ENCODE measurements at places on chromosomes 12 and 14.

GRCh38 chr12:8622646-8623045 is 10.0 kb upstream of the AICDA start:
- DNase-seq = no peak

DNA sequence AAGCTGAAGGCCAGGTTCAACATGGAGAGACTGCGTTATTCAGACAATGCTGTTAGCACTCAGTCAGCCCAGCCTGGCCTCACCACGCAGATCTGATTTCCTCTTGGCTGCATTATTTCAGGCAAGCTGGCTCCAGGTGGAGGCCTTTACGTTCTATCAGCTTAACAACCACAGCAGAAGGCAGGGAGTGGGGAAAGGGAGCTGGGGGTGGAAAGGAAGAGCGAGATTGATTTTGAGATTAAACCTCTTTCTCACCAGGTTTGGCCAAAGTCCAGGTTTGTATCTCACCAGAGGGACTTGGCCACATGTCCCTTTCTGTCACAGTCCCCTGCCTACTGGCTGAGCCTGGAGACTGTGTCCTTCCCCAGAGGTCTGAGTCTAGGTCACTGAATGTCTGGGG is 543.7 kb upstream of the TMEM132C start:
- no peak for DNase-seq

DNA sequence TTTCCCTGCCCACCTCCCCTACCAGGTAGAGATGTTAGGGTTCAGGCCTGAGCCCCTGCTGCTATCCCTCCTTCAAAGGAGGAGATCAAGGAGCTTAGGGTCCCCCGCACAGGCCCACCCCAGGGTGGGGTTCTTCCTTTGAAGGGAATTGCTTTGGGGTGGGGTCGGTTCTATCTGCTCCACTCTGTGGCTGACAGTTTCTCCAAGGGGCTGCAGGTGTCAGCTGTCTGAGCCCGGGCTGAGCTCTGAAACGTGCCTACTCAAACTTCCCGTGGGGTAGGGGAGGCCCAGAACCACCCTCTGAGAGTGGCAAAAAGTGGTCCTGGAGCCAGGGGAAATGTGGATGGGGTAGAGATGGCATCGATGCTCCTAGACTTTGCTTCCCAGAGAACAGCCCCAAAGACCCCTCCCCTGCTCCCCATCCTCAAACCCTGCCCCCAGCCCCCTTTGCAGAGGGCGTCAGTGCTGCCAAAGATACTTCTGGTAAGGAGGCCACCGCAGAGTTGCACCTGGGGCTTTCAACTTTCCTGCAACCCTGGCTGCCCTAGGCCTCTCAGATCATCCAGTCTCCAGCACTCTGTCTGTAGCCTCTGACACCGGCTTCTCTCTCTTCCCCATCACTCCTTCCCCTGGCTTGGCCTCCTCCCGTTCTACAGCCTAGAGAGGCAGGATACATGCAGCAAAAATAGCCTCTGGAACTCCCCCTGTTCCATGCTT is 6.3 kb upstream of the CD4 start:
- no peak for DNase-seq

GRCh38 chr12:115817389-115817788 is 460.1 kb downstream of the MED13L start:
- DNase-seq = no peak

- DNase-seq = no peak
Observed at GRCh38 chr12:64757771-64758170, 1.4 kb downstream of the GNS start.

GRCh38 chr12:113482334-113482733 is 10.7 kb upstream of the LHX5 start:
- no peak for DNase-seq

DNA sequence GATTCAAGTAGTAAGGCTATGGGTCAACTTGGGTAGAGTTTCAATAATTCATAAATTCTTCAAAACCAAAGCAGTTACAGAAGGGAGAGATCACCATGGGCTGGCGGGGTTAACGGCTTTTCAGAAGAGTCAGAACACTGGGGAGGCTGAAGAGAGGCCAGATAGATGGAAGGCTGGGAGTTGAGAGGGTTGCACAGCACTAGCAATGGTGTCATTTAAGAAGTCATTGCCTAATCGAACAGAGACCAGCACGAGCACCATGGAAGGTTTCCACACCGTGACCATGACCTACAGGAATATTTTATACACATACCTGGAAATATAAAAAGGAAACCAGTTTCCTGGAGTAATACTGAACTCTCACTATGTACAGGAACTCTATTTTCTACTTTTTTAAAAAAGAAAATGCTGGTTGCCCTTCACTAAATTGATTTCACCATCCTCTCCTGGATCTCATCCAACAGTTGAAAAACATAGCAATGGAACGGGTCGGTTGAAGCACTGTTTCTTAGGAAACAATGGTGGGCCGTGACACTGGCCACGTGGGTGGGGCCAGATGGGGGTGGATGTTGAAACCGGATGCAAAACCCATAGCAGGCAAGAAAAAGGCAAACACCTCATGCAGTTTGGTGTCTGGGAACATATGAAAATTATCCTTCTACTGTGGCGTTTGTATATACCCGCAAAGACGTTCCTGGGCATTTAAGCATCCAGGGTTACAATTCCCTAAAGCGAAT is 38.0 kb upstream of the RIN3 start:
- DNase-seq = peak; percentile 39

DNA sequence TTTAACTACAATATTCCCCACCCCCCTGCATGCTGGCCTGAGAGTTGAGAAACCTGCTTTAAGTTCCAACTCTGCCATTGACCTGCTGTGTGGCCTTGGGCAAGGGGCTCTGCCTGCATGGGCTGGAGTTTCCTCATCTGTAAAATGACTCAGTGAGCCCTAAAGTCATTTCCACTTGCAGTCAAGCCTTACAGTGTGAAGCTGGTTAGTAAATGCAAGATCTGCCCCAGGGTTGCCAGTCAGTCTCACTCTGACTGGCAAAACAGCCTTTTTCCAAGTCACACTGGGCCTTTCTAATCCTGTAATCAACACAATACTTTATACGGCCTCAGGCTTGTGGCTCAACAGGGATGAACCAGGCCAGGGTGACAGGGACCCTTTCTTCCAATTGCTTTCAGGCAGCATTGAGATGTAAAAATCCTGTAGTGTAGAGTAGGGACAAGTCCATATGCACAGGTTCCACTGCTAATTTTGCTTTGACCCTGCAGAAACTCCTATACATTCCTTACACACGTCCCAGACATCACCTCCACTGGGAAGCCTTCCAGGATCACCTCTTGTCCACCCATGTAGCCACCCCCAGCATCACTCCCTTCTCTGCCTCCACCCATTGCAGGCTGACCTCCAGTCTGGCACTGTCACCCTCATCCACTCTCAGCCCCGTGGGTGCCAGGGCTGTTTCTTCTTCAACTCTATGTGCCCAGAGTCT is 42.6 kb upstream of the PRIMA1 start:
- DNase-seq = no peak

GRCh38 chr12:132441871-132442863 is 47.8 kb upstream of the FBRSL1 start:
- no peak for DNase-seq

- no peak for DNase-seq
Observed at GRCh38 chr14:104697317-104697703, 7.9 kb downstream of the INF2 start.

GRCh38 chr14:25942090-25942489 is 655.7 kb downstream of the NOVA1 start:
- no peak for DNase-seq

DNA sequence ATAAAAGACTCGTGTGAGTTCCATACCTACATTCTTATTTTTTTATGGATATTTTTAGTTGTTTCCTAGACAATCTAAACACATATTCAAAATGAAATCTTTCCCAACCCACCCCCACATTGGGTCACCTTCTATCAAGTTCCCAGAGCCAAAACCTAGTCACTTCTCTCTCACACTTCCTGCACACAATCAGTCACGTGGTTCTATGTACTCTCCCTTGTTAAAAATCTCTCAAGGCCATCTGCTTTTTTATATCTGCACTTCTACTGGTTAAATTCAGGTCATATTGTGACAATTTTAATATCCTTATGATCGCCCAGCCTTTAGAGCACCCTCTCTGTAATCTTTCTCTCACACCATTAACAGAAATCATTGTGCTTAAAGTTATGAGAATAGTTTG is 175.0 kb upstream of the SYT10 start:
- no peak for DNase-seq

GRCh38 chr12:12219664-12220063 is 47.2 kb downstream of the LRP6 start:
- DNase-seq = no peak

DNA sequence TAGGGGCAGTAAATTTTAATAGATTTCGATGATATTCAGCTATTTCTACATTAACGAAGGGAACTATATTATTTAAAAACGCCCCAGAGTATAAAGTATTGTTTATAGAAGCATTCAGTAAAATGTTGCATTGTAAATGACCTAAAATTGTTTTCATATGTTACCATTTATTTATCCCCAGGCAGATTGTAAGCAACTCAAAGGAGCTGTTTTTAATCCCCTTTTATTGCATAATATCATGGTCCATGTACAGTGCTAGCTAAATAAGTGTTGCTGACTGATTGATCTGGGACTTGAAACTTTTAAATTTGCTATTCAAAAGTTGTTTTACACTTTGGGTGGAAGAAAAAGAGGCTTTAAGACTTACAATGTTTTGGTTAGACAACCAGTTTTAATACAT is 199.0 kb upstream of the SLC38A2 start:
- DNase-seq = no peak

DNA sequence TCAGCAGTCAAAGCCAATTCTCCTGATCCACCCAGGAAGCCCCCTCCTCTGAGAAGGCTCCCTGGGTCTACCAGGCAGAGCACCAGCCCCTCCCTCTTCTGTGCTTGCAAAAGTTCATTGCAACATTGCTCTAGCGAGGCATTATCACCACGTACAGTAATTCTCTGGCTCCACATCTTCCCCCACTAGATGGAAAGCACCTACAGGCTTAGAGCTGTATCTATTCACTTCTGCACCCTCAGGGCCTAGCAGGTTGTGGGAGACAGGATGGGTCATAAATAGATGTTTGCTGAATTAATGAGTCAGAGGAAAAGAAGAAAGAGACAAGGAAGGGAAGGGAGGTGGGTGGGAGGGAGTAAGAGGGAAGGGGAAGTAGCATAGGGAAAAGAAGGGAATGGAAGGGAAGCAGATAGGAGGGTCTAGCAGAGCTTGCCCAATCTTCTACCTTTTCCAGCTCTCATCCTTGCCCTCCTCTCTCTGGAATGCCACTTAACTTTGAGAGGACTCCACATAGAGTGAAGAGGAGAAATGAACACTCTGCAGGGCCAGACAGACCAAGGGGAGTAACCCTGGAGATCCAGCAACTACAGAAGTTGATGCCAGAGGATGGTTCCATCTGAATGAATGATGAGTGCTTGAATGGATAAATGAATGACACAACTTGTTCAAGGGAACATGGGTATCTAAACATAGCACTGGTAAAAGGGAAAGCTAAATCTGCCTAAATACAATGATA is 42.0 kb upstream of the NT5DC3 start:
- no peak for DNase-seq

- DNase-seq = no peak
Observed at GRCh38 chr14:68943107-68943506, 36.0 kb downstream of the ACTN1 start.

- no peak for DNase-seq
Observed at GRCh38 chr12:54045401-54045800, 8.2 kb upstream of the HOXC4 start.

DNA sequence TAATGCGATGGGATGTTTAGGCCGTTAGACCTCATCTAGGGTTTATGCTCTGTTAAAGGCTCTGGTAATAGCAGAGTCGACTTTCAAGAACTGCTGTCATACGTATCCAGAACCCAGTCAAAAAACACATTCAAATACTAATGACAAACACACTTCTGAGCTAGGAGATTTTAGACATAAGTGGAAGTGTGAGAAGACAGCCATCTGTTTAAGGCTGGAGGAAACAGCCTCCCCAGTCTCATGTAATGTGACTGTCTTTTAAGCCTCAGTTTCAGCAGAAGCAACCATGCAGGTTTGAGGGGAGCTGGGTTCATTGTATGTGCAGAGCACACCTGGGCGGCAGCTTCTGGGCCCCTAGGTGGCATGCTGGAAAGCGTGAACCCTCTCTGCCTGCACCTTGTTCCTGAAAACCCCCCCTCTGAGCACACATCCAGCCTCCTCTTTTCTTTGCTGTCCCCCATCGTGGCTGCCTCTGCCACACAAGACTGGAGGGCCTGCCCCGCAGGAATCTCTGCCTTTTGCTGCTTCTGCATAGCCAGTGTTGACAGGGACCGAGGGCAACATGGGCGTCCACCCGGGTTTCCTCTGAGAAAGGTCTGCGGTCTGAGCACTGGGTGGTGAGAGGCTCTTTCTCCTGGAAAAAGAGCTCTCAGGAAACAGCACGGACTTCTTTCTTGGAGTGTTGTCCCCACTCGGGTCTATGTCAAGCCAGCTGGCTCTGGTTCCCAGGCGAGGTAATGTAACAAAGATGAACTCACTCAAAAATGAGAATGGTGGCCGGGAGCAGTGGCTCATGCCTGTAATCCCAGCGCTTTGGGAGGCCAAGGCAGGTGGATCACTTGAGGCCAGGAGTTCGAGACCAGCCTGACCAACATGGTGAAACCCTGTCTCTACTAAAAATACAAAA is 11.6 kb downstream of the WNT5B start:
- DNase-seq = no peak

DNA sequence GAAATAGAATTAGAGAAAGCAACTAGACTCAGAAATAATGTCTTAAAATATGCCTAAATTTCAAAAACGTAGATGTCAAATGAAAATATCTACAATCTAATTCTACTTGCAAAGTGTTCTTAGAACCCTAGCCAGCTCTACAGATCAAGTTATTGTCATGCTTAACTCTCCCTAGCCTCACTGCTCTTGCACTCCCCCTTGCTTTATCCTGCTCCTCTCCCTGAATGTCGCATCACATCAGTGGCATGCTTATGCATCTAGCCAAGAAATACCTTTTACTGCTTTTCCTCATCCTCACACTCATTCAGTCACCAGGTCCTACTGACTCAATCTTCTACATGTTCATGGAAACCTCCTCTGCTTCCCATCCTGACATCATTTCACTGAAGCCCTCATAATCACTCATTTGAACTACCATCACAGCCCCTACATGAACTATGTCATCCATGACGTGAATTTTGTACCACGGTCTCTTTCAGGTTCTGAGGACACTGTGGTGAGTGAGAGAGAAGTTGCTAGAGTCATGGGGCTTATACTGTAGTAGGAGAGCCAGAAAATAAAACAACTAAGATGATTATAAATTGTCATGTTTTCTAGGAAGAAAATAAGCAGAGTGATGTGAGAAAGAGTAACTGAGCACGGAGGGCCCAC is 22.6 kb upstream of the CRACR2A start:
- DNase-seq = no peak

GRCh38 chr12:9337656-9338055 is 129.5 kb upstream of the PZP start:
- DNase-seq = no peak

- DNase-seq = peak; percentile 58
Observed at GRCh38 chr14:49497725-49498348, 88.3 kb downstream of the RPS29 start.
